Activated T-helper 2 cell treated with anti-CD3 and anti-CD28 coated beads, Interferon-gamma antibody, Interleukin-2, Interleukin-4, amounts not matched to agents 10 μg/mL and 5 μg/mL and 100 μg/mL, durations not matched to agents 14 hours and 24 hours and 36 hours (primary cell): ENCODE measurements at places on chromosomes 7 and 10. TPM values are rescaled to one million over a fixed set of nuclear protein-coding genes. Genes with fewer than 3 reads are reported as not detected.

Gene ZC3HAV1L
- 38.2 and 39.4 TPM in 2 replicates for total RNA-seq

DNA sequence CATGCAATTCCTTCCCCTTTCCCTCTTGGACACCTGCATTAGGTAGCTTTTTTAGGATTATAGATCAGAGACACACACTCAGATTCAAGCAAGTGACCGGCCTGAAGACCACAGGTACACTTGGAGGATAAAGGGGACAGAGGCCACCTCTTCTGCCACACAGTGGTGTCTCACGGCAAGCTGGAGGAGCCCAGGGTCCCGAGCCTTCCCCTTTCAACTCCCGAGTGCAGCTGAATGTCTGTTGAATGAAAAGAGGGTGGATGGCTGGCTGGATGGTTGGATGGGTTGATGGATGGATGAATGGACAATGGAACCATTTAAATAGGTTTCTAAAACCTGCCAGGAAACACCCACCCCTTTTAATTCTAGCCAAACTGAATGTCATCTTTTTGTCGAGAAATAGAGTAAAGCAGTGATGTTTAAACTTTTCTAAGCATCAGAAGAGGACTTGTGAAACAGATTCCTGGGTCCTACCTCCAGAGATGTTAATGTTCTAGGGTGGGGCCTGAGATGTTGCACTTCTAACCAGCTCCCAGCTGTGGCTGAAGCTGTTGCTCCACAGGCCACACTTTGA is 49.2 kb upstream of the ZMIZ1 start:
- H3K27me3 ChIP-seq, result peaks cover 3% of the 10 kb centered on the region
- H3K36me3 ChIP-seq, result no peaks in the 10 kb centered on the region
- no peak for DNase-seq

- no peak overlapping the region for H3K27ac ChIP-seq
- peaks cover 8% of the 10 kb centered on the region for H3K27me3 ChIP-seq
- no peak overlapping the region for H3K4me3 ChIP-seq
- no peaks in the 10 kb centered on the region for H3K36me3 ChIP-seq
- no peaks in the 10 kb centered on the region for H3K4me1 ChIP-seq
Observed at GRCh38 chr7:34900891-34901513, 136.3 kb downstream of the DPY19L1 start.

DNA sequence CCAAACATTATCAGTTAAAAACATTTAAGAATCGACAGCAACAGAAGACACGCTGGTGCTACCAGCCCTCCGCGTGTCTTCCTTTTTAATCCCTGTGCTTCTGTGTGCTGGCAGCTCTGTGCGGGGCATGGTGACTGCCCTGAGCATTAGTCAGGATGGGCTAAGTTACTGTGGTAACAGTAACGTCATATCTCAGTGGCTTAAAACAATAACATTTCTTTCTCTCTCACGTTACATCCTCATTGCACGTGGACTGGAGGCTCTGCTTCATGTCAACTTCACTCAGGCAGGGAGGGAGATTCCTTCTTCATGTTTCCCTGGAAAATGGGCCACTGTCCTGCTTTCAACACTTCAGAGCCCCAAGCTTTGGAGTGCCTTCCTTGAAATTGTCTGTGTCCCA is 378.5 kb downstream of the CCSER2 start:
- H3K4me3 ChIP-seq, result no peak overlapping the region
- H3K27me3 ChIP-seq, result peaks cover 2% of the 10 kb centered on the region
- no peaks in the 10 kb centered on the region for H3K36me3 ChIP-seq
- H3K4me1 ChIP-seq, result no peaks in the 10 kb centered on the region

DNA sequence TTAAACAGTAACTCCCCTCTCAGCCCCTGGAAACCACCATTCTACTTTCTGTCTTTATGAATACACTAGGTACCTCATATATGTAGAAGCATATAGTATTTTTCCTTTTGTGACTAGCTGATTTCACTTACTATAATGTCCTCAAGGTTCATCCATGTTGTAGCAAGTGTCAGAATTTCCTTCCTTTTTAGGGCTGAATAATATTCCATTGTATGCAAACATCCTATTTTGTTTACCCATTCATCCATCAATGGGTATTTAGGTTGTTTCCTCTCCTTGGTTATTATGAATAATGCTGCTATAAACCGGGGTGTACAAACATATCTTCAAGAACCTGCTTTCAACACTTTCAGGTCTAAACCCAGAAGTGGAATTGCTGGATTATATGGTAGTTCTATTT is 125.3 kb downstream of the SGMS1 start:
- H3K4me3 ChIP-seq, result no peak overlapping the region
- H3K27ac ChIP-seq, result no peak overlapping the region

DNA sequence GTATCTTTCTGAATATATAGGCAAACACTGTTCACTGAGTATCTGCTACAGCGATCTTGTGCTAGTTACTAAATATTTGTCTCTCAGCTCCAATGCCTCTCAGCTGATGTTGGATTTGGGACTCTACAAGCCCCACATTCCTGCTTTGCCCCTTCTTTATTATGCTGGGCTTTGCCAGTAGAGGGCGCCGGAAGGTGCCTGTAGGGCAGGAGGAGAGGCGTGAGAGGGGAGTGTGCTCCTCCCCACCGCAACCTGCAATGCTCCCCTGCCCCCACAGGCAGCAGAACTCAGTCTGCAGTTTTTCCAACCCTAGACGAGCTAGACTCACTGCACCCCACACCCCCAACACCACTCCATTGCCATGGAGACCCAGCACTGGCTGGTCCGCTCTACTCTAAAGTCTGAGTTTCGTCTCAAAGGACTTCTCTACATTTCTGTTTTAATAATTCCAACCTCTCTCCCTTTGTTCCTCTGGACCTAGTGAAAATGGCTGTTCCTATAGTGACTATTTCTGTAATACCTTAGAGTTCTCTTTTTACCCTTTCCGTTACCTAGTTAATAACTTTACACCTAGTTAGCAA is 337.6 kb downstream of the CCSER2 start:
- no peaks in the 10 kb centered on the region for H3K36me3 ChIP-seq
- no peak overlapping the region for H3K4me3 ChIP-seq
- H3K27me3 ChIP-seq, result no peaks in the 10 kb centered on the region
- no peak overlapping the region for H3K27ac ChIP-seq
